ENCODE measurements at places on chromosomes 2 and 18.

- H3K36me3 ChIP-seq, result peaks cover 13% of the 10 kb centered on the region
- H3K27ac ChIP-seq, result no peak overlapping the region
- H3K27me3 ChIP-seq, result no peaks in the 10 kb centered on the region
These were observed 1651.8 kb downstream of the DPP10 start for GRCh38 chr2:116094196-116094595.

- no peak overlapping the region for H3K4me3 ChIP-seq
- peaks cover 9% of the 10 kb centered on the region for H3K27me3 ChIP-seq
- no peaks in the 10 kb centered on the region for H3K4me1 ChIP-seq
- DNase-seq, result no peak
- no peak overlapping the region for H3K27ac ChIP-seq
These were observed 31.8 kb upstream of the KCNE4 start for GRCh38 chr2:223019987-223020717.

DNA sequence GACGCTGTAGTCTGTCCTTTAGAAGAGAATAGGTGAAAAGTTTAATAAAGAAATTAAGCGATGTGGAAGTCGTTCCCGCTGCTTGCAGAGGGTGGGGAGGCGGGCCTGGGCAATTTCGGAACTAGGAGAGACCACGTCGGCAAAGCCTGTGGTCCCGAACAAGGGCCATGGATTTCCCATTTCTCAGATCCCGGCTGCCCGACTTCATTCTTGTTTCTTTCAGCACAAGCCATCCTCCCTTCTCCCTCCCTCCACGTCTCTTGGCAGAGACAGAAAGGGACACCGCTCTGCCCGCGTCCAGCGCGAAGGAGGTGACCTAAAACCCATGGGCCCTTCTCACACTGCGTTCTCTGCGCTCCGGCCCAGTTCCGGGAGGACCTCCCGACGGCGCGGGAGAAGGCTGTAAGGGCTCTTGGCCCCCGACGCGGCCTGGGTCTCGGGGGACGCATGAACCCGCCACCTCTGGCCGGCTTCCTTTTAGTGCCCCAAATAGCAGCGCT is 2.2 kb upstream of the BCL2L11 start:
- DNase-seq, result no peak
- peak overlapping the region; percentile 81 for H3K4me3 ChIP-seq
- H3K27me3 ChIP-seq, result peaks cover 27% of the 10 kb centered on the region
- H3K36me3 ChIP-seq, result no peaks in the 10 kb centered on the region
- H3K27ac ChIP-seq, result peak overlapping the region; percentile 80
- peaks cover 50% of the 10 kb centered on the region for H3K4me1 ChIP-seq

DNA sequence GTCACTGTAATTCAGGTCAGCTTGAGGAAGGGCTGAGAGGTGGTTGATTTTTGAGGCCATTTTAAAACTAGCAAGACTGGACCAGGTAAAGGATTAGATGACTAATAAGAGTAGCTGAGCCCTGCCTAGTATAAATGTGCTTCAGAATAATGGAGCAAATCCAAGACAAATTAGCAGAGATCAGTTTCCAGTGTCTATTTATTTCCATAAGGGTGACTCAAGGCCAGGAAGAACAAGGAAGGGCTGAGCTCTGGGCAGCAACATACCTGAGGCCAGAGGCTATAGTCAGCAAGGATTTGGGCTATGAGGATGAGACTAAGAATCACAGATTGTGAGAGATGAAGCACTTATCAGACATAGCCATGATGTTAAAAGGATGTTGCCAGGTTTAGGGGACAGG is 339.0 kb upstream of the LRRTM1 start:
- no peak for DNase-seq
- H3K36me3 ChIP-seq, result peaks cover 4% of the 10 kb centered on the region
- no peak overlapping the region for H3K4me3 ChIP-seq
- H3K27ac ChIP-seq, result no peak overlapping the region
- H3K27me3 ChIP-seq, result no peaks in the 10 kb centered on the region
- H3K4me1 ChIP-seq, result no peaks in the 10 kb centered on the region

DNA sequence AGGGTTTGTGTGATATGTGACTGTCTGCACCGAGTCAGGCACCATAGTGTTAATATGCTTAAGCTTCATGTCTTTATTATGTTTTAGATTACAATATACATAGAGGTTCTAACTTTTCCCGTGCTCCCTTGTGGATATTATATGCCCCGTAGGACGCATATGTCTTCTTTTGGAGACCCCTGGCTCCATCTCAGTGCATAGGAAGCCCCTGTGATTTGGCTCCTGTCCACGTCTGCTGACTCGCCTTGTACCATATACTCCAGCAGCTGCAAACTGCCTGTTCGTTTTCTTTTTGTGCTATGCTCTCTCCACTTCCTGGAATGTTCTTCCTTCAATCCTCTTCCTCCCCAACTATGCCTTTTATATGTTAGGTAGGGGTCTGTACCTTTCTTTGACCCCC is 110.9 kb downstream of the PTRHD1 start:
- H3K4me3 ChIP-seq, result no peak overlapping the region
- H3K27me3 ChIP-seq, result no peaks in the 10 kb centered on the region
- DNase-seq, result no peak
- H3K4me1 ChIP-seq, result peaks cover 21% of the 10 kb centered on the region
- no peak overlapping the region for H3K27ac ChIP-seq

DNA sequence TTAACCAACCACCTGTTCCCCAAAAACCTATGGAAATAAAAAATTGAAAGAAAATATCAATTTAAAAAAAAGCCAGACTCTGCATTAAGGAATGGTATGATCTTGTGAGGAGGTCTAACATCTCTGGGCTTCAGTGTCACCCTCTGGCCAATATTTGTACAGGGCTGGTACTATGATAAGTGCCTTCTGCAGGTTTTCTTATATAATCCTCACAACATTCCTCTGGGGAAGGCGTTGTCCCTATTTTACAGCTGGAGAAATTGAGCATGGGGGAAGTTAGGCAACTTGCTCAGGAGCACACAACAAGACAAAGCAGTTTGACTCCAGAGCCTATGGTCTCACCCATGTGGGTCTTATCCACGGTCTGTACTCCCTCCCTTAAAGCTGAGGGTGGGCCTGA is 86.0 kb downstream of the ZBTB7C start:
- no peak overlapping the region for H3K27ac ChIP-seq
- H3K4me1 ChIP-seq, result no peaks in the 10 kb centered on the region
- H3K4me3 ChIP-seq, result no peak overlapping the region
- peaks cover 8% of the 10 kb centered on the region for H3K27me3 ChIP-seq
- no peak for DNase-seq
- no peaks in the 10 kb centered on the region for H3K36me3 ChIP-seq

DNA sequence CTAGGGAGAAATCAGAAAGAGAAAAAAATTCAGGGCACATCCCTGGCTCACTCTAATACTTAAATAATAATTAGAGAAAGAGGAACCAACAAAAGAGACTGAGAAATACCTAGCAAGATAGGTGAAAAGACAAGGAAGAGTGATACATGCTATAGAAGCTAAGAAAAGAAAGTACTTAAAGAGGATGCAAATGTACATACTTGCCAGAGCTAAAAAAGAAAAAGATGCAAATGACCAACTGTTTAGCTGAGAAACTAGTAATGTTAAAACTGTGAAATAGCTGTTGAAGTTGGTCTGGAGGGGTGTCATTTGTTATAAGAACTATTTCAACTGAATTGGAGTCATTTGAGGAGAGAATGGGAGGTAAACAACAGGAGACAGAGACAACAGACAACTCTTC is 412.2 kb downstream of the SPAG16 start:
- no peak overlapping the region for H3K27ac ChIP-seq
- H3K27me3 ChIP-seq, result no peaks in the 10 kb centered on the region
- no peak for DNase-seq

DNA sequence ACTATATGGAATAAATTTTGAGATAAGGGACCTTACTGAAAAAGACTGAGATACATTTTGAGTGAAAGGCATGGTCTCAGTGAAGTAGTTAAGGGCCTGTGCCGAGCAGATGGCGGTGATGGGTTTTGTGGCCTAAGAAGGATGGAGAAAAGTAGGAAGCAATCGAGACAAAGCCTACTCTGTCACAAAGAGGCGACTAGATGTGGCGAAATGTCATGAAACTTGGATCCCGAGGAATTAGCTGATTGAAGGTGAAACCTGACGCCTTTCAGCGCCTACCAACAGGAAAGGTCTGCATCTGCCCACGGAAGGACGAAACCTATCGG is 558 bp upstream of the CEP192 start:
- H3K27me3 ChIP-seq, result no peaks in the 10 kb centered on the region
- peaks cover 12% of the 10 kb centered on the region for H3K36me3 ChIP-seq
- DNase-seq, result no peak
- peaks cover 32% of the 10 kb centered on the region for H3K4me1 ChIP-seq
- peak overlapping the region; percentile 95 for H3K27ac ChIP-seq
- H3K4me3 ChIP-seq, result peak overlapping the region; percentile 93

DNA sequence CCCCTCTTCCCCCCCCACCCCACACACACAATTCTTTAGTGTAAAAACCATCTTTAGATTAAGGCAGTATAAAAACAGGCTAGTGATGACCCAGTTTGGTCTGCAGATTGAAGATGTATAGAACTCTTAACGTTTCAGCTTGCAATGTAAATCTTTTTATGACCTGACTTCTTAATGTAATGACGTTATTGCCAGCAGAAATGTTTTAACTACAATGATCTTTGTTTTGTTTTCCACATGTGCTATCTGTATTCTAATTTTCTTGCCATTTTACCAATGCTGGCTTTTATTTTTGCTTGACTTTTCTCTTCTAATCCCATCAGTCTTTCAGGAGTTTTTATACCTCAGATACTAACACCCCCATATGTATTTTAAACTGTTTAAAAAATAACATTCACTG is 25.2 kb downstream of the AGFG1 start:
- peaks cover 27% of the 10 kb centered on the region for H3K4me1 ChIP-seq
- no peak overlapping the region for H3K4me3 ChIP-seq
- no peak for DNase-seq
- no peaks in the 10 kb centered on the region for H3K27me3 ChIP-seq
- no peaks in the 10 kb centered on the region for H3K36me3 ChIP-seq
